NCI-H2171 treated with DMSO at 0.1 percent for 48 hours (cell line): ENCODE measurements at places on chromosomes 4 and X.

DNA sequence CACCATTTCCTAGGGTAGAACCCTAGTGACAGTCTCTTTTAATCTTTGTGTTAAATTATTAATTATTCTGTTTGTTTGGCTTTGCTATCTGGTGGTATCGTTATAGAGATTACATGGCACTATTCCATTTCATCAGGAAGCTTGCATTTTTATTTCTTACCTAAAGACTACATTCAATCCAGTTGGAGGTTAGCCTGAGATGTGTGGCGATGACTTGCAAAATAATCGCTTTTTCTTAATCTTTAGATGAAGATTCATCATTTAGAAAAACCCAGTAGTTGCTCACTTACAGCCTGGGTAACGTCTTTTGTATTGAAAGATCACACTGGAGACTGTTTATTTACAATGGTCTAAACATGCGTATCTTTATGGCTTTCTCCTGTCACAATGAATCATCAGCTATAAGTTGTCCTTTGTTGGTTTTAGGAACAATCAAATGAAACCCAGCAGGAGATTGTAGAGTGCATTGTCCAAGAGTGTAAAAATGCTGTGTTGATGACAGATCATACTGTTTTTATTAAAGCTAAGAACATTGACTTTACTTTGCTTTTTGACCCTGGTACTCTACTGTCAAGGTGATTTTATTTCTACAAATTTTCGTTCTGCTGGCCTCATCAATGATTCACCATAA, 281.7 kb upstream of the PITX2 start:
- DNase-seq = no peak

GRCh38 chr4:184671101-184671500, 21.6 kb downstream of the PRIMPOL start:
- no peak for DNase-seq

DNA sequence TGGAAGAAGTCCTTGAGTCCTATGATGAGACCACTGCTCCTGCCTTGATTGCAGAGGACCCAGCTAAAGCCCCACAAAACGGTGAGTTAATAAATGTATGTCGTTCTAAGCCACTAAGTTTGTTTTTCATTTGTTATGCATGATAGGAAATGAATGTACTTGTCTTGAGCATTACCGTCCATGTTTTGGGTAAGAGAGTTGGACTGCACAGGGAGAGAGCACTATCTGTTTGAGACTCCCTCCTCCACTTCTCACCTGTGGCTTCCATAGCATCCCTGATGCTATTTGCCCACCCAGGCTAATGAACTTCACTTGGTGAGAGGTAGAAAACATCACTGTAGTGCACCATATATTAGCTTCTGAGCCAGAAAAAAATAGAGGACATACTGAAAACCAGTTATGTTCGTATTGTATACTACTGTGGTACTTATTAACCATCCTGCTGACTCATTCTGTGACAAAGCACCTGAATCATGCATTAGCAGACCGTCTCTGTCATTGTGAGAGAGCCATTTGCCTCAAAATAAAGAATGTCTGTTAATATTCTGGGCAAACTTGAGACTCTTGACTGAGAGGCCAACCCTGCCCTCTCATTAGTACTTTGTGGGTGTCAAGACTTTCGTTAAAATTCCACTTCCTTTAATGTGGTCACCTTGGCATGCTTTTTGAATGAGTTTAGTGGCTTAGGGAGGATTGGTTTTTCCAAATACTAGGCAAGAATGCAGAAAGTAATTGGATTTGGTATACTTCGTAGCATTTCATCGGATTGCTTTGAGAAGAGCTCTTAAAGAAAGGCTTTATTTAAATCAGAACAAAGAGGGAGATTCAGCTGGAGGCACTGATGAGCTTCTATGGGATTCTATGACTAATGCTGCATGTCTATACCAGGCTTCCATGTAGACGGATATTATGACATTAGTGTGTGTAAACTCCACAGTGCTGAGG, 99.3 kb upstream of the GRPR start:
- DNase-seq = no peak

DNA sequence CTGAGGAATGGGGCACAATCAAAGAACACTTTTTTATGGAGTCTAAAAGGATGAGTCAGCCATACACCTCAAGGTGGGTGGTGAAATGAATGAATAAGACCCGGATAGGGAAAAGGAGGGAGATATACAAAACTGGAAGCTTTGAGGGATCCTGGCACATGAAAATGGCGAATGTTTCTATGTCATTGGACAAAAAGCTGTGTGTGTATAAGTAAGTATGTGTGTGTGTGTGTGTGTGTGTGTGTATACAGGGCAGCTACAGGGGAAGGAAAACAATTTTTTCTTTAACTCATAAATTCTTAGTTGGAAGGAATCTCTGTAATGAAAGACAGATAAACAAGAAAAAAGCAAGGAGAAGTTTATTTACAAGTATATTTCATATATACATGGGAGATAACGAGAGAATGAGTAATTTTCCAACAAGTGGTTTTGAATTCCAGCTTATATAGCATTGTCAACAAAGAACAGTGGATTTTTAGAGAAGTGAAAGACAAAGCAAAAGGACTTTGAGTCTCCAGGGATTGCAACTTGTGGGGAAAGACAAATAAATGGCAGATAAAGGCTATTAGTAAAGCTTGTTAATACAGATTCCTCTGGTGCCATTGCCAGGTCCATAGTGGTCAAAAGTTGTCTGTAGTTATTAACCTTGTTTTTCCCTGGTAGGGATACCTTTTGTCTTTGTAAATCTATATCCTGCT, 99.7 kb downstream of the MMRN1 start:
- DNase-seq = no peak
